CD4-positive, alpha-beta memory T cell (primary cell): ENCODE measurements at places on chromosomes 12 and 14. TPM values are rescaled to one million over a fixed set of nuclear protein-coding genes. Genes with fewer than 3 reads are reported as not detected.
A peak's percentile ranks its signal among the peaks of the same experiment; 100 is the strongest.

DNA sequence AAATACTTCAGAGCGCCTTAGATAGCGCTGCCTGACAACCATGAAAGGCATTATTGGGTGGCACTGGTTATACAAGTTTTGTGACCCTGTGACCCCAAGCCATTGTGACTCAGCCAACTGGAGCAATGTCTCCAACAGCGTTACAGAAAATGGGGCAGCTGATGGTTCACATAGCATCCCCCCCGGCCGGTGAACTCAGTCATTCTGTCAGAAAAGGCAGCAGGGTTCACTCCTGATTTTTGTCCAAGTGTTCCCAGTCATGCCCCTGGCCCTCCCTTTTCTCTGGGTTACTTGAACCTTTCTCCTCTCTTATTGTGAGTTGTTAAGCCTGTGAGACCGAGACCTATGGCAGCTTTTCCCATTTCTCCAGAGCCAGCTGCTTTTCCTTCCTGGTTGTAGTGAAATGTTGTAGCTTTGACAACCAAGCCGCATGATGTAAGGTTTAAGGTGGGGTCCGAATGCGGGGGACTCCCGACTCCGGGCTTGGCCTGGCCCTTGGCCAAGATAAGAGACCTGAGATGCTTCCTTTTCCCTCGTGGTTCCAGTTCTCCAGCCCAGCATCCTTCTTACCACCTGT lies 22.0 kb downstream of the CD9 start:
- DNase-seq: no peak

GRCh38 chr12:128382946-128383345 lies 116.0 kb downstream of the TMEM132C start:
- no peak for DNase-seq

GRCh38 chr12:109927622-109928021 lies 27.5 kb downstream of the TCHP start:
- DNase-seq: peak; percentile 30

GRCh38 chr14:100586403-100587085 lies 673 bp downstream of the BEGAIN start:
- DNase-seq: no peak

- no peak for DNase-seq
Observed at GRCh38 chr12:103799857-103800771, 40.9 kb downstream of the NT5DC3 start.

DNA sequence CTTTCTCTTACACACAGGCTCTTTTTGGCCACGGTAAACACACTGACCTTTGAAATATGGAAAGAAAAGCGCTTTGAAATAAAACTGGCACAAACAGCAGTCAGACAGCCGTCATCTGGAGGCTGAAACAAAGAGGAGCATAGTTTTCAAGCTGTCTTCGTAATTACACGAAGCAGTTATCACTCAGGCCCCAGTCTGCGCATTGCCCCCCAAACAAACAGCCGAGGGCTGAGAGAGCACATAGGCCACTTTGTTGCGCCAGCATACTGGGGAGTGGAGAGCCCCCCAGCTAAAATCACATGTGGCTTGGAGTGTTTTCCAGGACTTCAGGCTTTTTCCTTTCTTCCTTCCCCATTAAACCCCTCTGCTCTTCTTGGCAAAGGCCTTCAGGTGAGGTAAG lies 142.9 kb upstream of the BTG1 start:
- DNase-seq: no peak

DNA sequence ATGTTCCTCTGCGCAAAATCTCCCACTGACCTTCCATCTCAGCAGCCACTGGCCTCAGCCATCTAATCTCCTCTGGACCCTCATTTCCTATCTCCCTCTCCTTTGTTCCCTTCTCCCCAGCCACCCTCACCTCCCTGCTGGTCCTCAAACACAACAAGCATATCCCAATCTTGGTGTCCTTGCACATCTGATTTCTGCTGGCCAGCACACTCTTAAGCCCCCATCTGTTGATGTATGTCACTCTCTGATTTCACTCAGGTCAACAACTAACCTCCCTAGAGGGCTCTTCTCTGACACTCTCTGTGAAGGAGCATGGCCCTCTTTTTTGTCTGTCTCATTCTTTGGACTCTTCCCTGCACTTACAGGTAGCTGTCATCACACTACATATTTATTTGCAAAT lies 25.6 kb downstream of the PPM1H start:
- no peak for DNase-seq

DNA sequence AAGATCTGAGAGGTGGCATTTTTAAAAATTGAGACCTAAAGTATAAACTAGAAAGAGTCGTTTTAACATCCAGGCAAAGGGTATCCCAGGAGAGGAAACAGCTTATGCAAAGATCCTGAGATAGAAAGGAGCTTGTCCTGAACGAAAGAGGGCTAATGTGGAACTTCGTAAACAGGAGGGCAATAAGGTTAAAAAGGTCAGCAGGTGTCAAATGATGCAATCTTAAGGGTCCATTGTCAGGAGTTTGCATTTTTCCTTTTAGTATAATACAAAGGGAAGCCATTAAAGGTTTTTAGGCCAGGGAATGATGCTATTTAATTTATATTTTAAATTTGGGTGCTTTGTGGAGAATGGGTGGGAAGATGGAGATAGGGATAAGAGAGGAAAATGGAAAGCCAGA lies 14.4 kb downstream of the FMNL3 start:
- no peak for DNase-seq

- no peak for DNase-seq
Observed at GRCh38 chr12:60394665-60395064, 798.8 kb downstream of the SLC16A7 start.

VRTN gene
- not detected for polyA plus RNA-seq

KLRG1 gene
- 161 TPM for polyA plus RNA-seq

- DNase-seq: peak; percentile 93
Observed at GRCh38 chr12:46370792-46371717, 1.5 kb downstream of the SLC38A2 start.

NOS1 gene
- not detected for polyA plus RNA-seq

GRCh38 chr12:131067981-131068851 lies 114.5 kb downstream of the ADGRD1 start:
- DNase-seq: no peak

DNA sequence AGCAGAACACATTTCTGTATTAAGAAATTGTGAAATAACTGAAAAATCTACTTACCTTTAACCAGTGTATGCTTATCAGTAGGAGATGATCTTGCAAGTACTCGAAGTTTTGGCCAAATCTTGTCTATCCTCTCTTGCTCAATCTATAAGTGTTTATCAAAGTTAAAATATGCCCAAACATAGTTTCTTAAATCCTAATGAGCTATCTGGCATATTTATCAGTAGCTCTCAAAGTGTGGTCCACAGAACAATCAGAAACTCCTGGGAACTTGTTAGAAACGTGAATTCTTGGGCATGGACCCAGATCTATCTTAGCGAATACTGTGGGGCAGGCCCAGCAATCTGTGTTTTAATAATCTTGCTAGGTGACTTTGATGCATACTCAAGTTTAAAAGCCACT lies 84.5 kb upstream of the POC1B start:
- DNase-seq: no peak

DNA sequence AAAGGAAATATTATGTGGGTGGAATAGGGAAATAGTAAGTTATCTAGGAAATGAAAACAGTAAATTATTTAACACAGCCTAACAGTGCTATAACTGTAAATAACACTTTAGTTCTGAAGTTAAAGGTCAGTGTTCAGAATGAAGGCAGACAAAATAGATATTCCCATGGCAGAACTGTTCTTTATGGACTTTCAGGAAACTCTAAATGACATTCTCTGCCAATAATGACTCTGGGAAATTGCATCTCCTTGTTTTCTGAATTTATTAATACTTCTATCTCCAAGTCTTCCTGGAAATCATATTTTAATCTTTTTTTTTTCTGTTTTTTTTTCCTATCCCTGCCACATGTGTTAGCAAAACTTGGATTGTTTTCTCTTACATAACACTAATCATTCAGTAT lies 101.4 kb downstream of the PDE3A start:
- DNase-seq: no peak

UBR7 gene
- polyA plus RNA-seq: 28.5 TPM

DNA sequence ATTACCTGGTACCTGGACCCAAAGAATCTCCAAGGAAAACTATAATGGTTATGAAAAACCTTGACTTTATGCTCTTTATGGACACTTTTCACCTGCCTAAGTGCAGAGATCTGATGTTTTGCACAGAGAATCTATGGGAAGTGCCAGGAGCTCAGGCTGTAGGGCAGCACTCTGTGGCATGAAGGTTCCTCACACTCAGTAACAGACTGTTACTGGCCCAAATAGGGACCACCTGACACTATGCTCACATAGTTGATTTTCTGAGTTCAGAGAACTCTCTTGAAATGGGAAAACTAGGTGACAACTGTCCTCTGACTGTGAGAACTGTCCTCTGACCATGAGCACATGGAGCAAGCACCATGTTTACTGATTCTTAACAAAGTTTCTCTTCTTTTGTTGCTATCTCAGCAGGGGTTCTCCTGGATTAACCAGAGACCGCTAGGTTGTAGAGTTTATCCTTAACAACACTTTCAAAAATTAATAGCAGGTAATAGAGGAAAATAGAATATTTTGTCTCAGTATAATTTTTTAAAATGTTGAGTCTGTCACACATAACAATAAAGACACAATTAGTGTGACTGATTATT lies 101.6 kb downstream of the STXBP6 start:
- no peak for DNase-seq

MMP19 gene
- polyA plus RNA-seq: not detected

DNA sequence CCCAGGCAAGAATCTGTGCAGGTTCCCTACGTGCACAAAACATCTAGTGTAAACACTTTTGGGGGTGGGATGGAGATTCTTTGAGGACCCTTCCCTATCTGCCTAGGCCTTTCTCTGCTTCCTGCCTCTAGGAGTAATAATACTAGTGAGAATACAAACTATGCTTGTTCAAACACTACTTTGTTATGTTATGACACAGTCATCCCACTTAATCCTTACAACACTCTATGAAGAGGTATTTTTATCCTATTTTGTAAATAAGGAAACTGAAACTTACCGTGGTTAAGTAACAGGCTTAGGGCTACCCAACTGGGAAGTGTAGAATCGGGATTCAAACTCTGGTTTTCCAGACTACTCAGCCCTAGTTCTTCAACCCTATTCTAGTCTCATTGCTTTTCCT lies 96.5 kb downstream of the KCNA5 start:
- DNase-seq: no peak

DNA sequence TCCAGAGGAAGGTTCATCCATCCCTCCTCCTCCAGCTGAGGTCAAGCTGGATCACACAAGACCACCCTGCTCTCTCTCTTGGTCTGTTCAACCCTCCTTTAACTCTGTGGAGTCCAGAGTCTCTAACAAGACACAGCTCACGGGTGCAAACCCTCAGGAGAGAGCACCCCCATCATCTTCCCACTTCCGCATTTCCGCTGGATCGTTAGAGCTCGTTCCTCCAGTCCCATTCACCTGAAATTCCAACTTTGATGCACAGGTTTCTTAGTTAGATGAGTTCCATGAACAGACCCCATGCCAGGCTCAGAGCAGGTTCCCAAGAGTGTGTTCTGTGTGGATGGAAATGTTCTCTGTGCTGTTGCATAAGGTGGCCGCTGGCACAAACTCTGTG lies 44.5 kb upstream of the P2RX7 start:
- DNase-seq: no peak

ADAM20 gene
- polyA plus RNA-seq: not detected

GRCh38 chr12:115402443-115403180 lies 718.6 kb upstream of the TBX3 start:
- no peak for DNase-seq

ORMDL2 gene
- 95.8 TPM for polyA plus RNA-seq

DNA sequence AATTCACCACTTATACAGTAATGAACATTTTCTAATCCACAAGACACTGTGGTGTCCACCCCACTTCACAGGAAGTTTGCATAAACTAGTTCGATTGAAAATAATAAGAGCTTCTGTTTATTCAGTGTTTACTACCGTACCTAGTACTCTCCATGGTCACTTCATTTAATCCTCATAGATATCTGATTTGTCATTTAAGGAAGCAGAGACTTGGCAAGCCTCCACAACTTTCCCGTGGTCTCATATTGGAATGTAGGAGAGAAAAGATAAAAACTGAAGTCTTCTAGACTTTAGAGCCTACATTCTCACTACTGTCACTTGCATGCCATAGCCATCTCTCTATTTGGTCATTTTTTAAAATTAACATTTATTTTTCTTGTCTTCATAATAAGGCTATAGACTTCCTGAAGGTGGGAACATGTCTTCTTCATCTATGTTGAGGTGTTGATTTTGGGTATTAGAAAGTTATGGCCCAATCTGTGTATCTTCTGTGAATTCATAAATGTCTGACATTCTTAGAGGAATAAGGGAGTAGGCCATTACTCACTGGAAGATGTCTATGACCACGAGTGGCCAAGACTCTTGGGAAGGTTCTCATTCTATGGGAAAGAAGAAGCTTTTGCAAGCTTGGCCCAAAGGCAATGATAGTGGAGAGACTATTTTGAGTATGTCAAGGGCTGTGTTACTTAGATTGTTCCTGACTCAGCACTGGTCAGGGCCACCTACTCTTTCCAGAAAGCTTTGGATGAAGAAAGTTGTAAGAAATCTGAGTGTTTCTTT lies 423.7 kb downstream of the LRIG3 start:
- no peak for DNase-seq

RAD9B gene
- 0.64 TPM for polyA plus RNA-seq

KLRB1 gene
- polyA plus RNA-seq: 196 TPM

- DNase-seq: no peak
Observed at GRCh38 chr14:27181333-27181732, 583.5 kb upstream of the NOVA1 start.

GRCh38 chr12:114319422-114319821 lies 86.5 kb downstream of the TBX5 start:
- DNase-seq: no peak

PRB2 gene
- polyA plus RNA-seq: not detected

SOAT2 gene
- polyA plus RNA-seq: 0.20 TPM

- no peak for DNase-seq
Observed at GRCh38 chr12:42550800-42551199, 38.7 kb downstream of the PRICKLE1 start.
